ENCODE measurements at places on chromosomes 13 and 19.

GRCh38 chr13:40999416-40999815, 19.7 kb downstream of the ELF1 start:
- DNase-seq: no peak

- no peak for DNase-seq
Measured at GRCh38 chr19:45897261-45897812, 5.1 kb downstream of the MYPOP start.

- no peak for DNase-seq
Measured at GRCh38 chr13:98539666-98540065, 37.2 kb downstream of the STK24 start.

GRCh38 chr19:17468302-17469091, 1.8 kb upstream of the SLC27A1 start:
- no peak for DNase-seq

All from activated CD8-positive, alpha-beta T cell treated with anti-CD3 and anti-CD28 coated beads, Interleukin-2, amount 10 ng/mL, durations not matched to agents 7 days and 5 days (primary cell).